Activated T-cell treated with anti-CD3 and anti-CD28 coated beads for 24 hours (primary cell): ENCODE measurements at places on chromosomes 11 and 22.

- DNase-seq: no peak
Observed at GRCh38 chr11:60899046-60899936, 7.1 kb downstream of the PRPF19 start.

- DNase-seq: no peak
Observed at GRCh38 chr11:125929445-125930075, 16.3 kb upstream of the VSIG10L2 start.

- DNase-seq: peak; percentile 76
Observed at GRCh38 chr11:34234086-34234740, 123.6 kb downstream of the ABTB2 start.

- no peak for DNase-seq
Observed at GRCh38 chr11:117970400-117971024, 15.7 kb upstream of the IL10RA start.

- no peak for DNase-seq
Observed at GRCh38 chr22:24023204-24023789, 12.2 kb downstream of the CABIN1 start.

DNA sequence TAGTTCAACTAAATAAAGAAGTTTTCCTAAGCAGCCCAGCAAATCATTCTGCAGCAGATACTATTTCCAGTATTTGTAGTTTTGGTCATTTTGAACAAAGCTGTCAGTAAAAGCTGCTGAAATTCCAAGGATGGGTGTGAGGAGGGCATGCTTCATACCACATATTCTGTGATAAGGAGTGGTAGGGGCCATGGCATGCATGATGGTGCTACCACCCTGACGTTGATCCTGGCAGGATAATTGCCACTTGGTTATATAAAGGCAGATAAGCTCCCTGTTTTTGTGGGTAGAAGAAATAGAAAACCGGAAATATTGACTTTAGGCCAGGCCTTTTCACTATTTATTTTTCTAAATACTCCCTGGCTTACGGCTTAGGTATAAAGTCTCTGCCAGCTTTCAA is 33.1 kb upstream of the L3MBTL2 start:
- no peak for DNase-seq

DNA sequence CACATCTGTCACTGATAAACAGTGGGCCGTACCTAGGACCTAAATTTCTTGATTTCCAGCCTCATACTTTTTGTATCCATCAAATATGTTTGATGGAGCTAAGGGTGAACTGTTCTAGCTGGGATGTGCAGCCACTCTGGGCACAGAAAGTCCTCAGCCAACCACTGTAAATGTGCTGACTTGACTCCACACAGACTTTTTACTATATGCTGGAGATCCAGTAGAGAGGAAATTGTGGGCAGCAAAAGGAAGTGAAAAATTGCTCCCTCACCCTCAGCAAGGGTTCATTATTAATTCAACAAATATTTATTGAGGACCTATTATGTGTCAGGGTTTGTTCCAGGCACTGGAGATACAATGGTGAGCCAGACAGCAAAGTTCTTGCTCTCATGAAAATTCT is 54.2 kb upstream of the AMPD3 start:
- no peak for DNase-seq

GRCh38 chr22:38078046-38078840 is 5.7 kb downstream of the SLC16A8 start:
- DNase-seq: no peak

GRCh38 chr11:120909676-120910416 is 114.1 kb upstream of the TBCEL start:
- no peak for DNase-seq

GRCh38 chr11:57735619-57736298 is 5.5 kb upstream of the SELENOH start:
- DNase-seq: no peak

DNA sequence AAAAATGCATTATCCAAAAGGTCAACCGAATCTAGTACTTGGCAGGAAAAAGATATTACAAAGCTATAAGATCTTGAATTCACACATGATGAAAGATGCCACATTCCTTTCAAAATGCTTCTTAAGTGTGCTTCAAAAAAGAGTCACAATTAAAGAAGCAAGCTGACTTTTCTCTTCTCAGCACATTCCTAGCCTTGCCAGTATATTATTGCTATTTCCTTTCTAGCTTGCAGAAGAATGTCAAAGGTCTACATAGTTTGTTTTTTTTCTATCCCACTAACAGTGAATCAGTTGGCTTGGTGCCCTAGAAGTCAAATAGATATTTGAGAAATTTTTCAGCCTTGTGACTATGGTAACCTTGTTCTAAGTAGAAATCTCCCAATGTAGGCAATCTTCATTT is 56.8 kb downstream of the GUCY1A2 start:
- no peak for DNase-seq

GRCh38 chr11:2585566-2586086 is 114.2 kb downstream of the KCNQ1OT1 start:
- no peak for DNase-seq

GRCh38 chr11:2507212-2507901 is 62.5 kb downstream of the KCNQ1 start:
- no peak for DNase-seq

- DNase-seq: no peak
Observed at GRCh38 chr22:23533771-23534191, 46.3 kb downstream of the IGLL1 start.
